ENCODE measurements at places on chromosomes 1 and 21.

DNA sequence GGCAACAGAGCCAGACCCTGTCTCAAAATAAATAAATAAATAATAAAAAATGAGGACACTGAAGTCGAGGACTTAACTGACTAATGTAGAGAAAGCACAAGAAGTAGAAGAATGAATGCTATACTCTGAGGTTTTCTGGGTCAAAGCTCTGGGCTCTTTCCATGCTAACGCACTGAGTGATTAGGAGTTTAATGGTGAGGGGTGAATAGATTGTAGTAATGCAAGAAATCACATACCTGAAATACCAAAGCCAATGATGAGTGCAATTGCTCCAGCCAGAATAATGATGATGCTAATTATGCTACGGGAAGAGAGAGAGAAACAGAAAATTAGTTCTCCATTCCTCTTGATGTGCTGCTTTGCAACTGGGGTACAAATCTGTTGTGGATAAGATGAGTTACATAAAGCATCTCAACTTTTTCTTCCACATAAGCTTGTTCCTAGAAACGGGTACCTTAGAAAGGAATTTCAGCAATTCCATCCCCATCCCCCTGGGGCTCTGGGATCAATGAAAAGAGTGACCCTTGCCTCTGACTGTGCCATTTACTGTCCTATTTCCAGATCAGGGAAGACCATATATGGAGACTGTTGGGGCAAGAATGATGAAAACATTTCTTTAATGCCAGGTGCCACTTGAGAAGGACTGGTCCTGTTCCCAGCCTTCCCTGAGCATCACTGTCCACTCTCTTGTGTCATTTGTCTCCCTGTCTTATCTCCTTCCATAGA lies 40.7 kb downstream of the VTCN1 start:
- no peak for DNase-seq

DNA sequence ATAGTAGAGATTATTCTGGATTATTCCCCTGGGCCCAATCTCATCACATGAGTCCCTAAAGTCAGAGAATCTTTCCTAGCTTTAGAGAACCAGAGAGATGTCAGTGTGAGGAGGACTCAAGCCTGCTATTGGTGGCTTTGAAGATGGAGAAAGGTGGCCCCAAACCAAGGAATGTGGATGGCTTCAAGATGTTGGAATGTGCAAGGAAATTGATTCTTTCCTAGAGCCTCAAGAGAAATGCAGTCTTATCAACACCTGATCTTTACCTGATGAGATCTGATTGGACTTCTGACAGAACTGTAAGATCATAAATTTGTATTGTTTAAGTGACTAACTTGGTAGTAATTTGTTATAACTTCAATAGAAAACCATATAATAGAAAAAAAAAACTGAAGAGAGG lies 51.0 kb downstream of the NME7 start:
- no peak for DNase-seq

- DNase-seq, result no peak
These were observed 103.7 kb downstream of the PRDM16 start for GRCh38 chr1:3172431-3173380.

DNA sequence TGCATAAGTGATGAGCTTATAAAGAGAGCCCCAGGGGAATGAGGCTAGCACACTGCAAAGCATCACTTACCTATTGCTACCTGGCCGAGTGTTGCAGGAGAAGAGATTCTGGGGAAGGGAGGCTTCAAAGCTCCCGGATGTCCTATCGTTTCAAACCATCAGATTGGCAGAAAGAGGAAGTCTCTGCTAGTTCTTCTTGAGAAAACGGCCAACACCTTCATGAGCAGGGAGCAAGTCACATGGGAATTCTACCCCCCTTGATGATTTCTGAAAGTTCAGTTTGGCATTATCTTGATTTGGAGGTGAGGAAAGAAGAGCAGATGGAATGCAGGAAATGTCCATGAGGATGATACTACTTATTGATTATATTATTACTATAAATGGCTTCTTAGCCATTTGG lies 16.2 kb downstream of the SYF2 start:
- no peak for DNase-seq

- DNase-seq, result no peak
These were observed 430 bp downstream of the WASF2 start for GRCh38 chr1:27489501-27489972.

DNA sequence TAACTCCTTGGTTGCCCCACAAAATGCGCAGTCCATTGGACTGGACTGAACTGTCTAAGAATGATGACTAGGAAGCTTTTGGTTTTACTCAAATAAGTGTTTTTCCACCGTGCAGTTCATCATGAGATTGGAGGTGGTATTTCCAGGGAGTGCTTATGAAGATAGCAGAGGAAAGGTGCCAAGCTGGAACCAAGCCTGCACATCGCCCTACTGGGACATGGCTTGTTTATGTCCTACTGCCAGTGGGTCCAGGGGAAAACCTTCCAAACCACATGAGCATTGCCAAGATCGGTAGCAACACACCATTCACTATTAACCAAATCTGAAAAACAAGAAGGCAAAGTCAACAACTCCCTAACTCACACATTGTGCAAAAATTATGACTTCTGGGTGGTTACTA lies 54.7 kb upstream of the DSCAM start:
- DNase-seq, result no peak

DNA sequence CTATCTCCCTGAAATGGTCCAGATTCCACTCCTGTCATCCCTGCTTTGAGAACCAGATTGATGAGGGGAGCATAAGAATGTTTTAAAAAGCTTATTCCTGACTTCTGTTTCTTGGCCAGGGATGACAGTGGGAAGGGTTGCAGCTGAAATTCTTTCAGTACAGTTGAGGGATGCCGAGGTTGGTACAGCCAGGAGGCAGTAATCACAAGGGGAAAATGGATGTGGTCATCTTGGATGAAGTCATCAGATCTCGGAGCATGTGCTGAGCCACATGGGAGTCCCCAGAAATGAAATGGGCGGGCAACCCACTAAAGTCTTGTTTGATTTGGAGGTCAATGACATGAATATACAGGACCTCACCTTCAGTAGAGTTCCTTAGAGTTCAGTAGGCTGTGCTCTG lies 18.7 kb upstream of the PLA2G2E start:
- no peak for DNase-seq

DNA sequence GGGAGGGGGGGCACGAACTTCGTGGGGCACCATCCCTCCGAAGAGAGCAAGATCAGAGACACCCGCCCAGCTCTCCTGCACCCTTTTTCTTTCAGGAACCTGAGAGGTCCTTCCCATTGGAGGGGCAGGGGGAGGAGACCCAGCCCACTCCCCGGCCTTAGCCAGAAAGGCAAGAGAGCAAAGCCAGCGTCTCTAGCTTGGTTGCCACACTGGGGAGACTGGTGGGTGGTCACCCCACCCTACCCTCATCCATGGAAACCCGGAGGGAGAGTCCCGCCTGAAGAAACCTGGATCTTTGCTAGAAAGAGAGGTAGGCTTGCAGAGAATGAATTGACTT lies 246 bp downstream of the ATP2B4 start:
- peak; percentile 80 for DNase-seq

All from NCI-H146 (cell line).